ENCODE measurements at places on chromosomes 5 and 9.

DNA sequence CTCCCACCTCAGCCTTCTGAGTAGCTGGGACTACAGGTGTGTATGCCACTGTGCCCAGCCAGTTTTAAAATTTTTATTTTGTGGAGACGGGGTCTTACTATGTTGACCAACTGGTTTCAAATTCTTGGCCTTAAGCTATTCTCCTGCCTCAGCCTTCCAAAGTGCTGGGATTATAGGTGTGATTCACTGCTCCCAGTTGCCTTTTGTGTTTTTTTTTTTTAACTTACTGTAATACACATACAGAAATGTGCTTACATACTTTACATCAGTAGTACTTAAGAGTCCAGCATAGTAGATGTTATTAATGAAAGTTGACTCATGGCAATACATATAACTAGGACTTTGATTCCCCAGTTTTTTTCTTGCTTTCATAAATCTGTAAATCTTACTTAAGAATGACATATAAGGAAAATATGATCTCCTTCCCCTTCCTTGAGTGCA is 4.7 kb downstream of the MAN2A1 start:
- no peak for DNase-seq

DNA sequence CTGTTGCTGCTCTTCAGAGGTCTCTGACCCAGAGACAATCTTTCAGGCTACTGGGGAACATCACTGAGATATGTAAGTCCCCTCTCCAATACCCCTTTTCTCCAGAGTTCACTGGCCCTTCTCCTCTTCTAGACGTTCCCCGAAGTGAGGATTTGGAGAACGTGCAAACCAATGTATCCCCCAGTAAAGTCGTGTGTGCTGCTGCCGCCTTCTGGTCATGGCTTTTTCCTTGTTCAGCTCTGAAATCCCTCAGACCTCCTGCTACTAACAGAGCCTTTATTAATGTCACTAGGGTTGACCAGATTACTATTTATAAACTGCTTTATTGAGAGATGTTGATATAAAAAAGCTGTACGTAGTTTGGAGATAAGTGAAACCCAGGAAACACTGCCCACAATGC is 1028.6 kb downstream of the CDH9 start:
- no peak for DNase-seq

GRCh38 chr5:122772446-122772845 is 2.4 kb upstream of the SNX2 start:
- DNase-seq = no peak

GRCh38 chr9:26329974-26330373 is 562.6 kb downstream of the CAAP1 start:
- no peak for DNase-seq

DNA sequence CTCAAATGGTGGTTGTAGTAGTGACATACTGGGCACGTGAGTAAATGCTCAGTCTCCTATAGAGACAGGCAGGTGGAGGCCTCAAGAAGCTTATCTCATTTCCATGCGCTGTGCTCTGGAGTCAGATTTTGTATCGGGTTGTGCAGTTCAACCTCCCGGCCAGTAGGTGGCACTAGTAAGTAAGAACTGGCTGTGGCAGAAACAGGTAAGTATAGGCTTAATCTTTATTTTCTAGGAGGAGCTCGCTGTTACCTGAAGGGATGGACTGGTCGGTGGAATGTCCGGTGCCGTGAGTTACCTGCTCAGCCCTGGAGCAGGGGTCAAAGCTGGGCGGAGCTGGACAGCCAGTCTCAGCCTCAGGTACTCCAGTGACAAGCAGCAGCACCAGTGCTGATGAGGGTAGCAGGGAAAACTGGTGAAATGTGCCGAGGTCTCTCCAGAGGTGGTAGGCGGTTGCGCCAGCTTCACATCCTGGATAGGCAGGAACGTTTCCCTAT is 880.1 kb upstream of the SEMA6A start:
- DNase-seq = no peak

- no peak for DNase-seq
Measured at GRCh38 chr9:115416299-115416698, 298.3 kb upstream of the TNC start.

DNA sequence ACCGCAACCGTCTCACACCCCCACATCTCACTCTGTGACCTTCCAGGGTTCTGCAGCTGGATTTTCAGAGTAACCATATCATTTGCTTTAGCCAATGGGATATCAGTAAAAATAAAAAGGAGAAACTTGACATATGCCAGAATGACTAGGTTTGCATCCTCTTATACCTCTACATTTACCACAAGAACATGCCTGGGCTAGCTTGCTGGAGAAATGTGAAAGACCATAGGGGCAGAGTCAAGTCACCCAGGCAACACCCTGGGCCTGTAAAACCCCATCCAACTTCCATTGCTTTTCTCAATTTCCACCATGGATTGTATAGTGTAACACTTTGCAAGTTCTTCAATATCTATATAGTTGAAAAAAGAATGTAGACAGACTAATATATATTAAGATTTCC is 731.1 kb downstream of the PTPRD start:
- DNase-seq = no peak

- DNase-seq = no peak
Measured at GRCh38 chr5:139711906-139712224, 63.7 kb downstream of the CXXC5 start.

DNA sequence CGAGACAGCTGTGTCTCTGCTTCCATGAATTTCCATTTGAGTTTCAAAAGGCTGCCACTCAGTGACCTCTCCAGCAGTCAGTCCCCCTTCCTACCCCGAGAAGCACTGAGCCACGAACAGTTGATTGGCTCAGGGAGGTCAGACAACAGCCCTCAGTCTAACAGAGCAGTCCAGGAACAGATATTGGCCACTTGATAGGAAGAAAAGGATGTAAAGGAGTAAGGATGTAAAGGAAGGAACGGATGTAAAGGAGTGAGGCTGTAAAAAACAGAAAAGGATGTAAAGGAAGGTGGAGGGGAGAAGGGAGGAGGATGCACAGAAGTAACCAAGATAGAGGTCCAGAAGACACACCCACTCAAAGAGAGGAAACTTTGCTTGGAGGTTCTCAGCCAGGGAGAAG is 3.2 kb upstream of the NR4A3 start:
- no peak for DNase-seq

GRCh38 chr5:147464211-147464610 is 45.7 kb downstream of the DPYSL3 start:
- no peak for DNase-seq

GRCh38 chr9:18976221-18976708 is 56.7 kb downstream of the SAXO1 start:
- no peak for DNase-seq

- DNase-seq = no peak
Measured at GRCh38 chr5:102792705-102793104, 37.6 kb downstream of the PAM start.

- DNase-seq = no peak
Measured at GRCh38 chr5:176818391-176819098, 8.2 kb downstream of the UNC5A start.

DNA sequence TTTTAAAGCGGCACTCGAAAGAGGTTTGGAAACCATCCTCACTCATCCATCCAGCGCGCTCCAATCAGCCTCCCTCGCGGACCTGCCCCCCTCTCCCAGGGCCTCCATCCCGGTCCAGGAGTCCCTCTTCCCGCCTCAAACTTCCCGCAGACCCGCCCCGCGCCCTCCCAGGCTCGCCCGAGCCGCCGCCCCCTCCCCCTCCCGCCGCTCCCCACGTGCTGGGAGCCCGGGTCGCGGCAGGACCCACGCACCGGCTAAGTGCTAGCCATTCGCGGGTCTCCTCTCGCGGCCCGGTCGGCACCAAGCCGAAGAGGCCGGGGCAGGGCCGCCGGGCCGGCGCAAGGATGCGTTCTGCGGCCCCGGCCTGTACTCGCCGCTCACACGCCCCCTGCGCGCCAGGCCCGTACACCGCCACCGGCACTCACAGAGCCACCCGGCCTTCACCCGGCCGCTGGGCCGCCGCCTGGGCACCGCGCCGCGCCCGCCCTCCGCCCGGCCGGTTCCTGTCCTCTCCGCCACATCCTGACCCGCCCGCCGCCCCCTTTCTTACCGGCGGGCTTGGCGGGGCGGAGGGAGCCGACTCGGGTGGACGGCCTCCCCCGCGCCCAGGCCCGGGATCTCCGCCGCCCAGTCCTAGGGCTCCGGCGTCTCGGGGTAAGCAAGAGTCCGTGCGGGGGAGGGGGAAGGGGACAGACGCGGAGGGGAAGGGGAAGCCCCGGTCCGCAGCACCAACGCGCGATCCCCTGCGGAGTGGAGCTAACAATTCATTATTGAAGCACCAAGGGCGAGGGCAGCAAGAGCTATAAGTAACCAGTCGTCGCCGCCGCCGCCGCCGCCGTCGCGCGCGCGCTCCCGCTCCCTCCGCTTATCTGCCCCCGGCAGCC is 576 bp downstream of the CHD1 start:
- DNase-seq = no peak

DNA sequence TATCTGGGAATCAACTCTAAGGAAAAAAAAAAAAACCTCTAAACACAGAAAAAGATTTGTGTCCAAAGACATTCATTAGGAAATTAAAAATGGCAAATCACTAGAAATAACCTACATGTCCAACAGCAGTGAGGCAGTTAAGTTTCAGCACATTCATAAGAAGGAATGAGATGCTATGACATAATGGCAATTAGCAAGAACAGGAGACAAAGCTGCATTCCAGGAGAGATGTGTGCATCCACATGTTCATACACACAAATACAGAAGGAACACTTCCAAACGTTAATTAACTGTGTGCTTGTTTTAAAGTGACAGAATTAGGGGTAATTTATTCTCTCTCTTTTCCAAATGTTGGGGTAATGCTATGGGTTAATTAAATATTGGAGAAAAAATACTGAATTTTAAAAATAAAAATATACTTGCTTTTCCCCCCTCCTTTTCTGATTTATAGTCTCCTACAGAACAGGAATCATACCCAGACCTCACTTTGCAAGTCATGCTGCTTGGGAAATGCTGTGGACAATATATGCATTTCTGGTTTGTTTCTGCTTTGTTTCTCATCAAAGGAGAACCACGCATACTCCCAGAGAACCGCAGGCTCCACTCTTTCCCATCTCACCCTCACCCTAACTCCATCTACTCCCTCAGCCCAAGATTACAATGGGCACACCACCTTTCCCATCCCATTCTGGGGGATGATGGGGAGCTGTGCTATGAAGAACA is 114.1 kb downstream of the CDK5RAP2 start:
- no peak for DNase-seq

GRCh38 chr5:107950776-107951175 is 280.0 kb upstream of the EFNA5 start:
- DNase-seq = no peak

DNA sequence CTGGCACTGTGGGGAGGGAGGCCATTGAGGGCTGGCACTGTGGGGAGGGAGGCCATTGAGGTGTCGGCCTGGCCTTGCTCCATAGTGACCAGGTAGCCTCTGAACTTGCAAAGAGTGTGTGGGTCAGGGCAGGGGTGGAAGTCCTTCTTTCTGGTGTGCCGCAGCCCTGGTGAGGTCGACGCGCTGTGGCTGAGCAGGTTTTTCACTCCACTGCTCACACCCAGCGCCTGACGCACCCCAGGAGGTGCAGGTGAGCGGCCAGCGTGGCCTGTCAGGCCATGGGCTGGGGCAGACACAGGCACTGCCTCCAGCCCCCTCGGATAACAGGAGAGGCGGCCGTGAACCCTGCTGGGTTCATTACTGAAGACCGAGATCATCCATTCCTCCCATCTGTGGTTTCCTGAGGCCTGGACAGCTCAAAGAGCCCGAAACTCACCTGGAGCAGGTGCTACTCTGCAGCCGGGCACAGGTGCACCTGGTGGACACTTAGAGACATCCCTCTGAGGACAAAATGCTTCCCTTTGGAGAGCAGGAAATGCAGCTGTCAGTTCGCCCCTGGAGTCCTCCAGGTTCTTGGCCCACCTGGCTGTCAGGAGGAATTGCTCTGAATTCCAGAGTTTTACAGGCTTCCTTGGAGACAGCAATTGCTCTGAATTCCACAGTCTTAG is 32.4 kb downstream of the LHX3 start:
- no peak for DNase-seq
